ENCODE measurements at places on chromosomes 2 and 18. TPM values are rescaled to one million over a fixed set of nuclear protein-coding genes. Genes with fewer than 3 reads are reported as not detected.

COLEC12 gene
- 0.76 TPM for polyA plus RNA-seq

EFR3B gene
- polyA plus RNA-seq, result 29.3 TPM

PSTPIP2 gene
- polyA plus RNA-seq, result 0.48 TPM

LIMS4 gene
- 0.46 TPM for polyA plus RNA-seq

EPAS1 gene
- polyA plus RNA-seq, result not detected

RAB27B gene
- polyA plus RNA-seq, result 53.4 TPM

MYO5B gene
- 0.42 TPM for polyA plus RNA-seq

CRIM1 gene
- polyA plus RNA-seq, result 6.7 TPM

ERFE gene
- polyA plus RNA-seq, result not detected

SCYGR4 gene
- not detected for polyA plus RNA-seq

ZNF397 gene
- 65.2 TPM for polyA plus RNA-seq

Data from neural cell (in vitro differentiated cells).